ENCODE measurements at places on chromosomes 4 and X.

GRCh38 chrX:5791721-5792120 lies 436.9 kb downstream of the NLGN4X start:
- DNase-seq: no peak

- no peak for DNase-seq
Observed at GRCh38 chr4:187380181-187380581, 615.4 kb upstream of the ZFP42 start.

- no peak for DNase-seq
Observed at GRCh38 chr4:101031971-101032370, 315.4 kb downstream of the PPP3CA start.

- DNase-seq: no peak
Observed at GRCh38 chr4:39825090-39825489, 127.2 kb downstream of the UBE2K start.

- DNase-seq: no peak
Observed at GRCh38 chrX:22373766-22374165, 101.1 kb downstream of the CBLL2 start.

- DNase-seq: no peak
Observed at GRCh38 chrX:21838937-21839333, 482 bp upstream of the MBTPS2 start.

DNA sequence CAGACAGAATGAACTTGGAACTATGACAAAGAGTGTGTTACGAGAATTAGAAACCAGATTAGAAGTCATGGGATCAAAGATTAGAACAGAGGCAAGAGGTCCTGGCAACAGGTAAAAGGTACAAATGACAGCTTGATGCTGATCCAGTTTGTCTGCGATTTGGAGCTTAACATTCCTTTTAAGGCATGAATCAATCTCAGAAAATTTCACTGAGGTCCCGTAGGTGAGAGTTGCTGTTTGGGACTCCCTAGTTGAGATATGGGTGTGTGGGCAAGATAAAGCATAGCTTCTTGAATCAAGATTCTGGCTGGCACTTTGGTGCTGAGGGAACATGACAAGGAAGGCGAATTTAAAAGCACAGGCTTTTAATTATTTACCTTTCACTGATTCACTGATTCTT lies 62.6 kb upstream of the ACSL4 start:
- DNase-seq: no peak

GRCh38 chrX:16491461-16491860 lies 158.5 kb upstream of the S100G start:
- DNase-seq: no peak

- no peak for DNase-seq
Observed at GRCh38 chr4:112637552-112637866, 566 bp downstream of the LARP7 start.

GRCh38 chr4:124167602-124168001 lies 544.9 kb downstream of the ANKRD50 start:
- no peak for DNase-seq

- DNase-seq: no peak
Observed at GRCh38 chr4:8847764-8848163, 23.9 kb downstream of the HMX1 start.

GRCh38 chrX:8366481-8366880 lies 98.1 kb upstream of the VCX3B start:
- no peak for DNase-seq

DNA sequence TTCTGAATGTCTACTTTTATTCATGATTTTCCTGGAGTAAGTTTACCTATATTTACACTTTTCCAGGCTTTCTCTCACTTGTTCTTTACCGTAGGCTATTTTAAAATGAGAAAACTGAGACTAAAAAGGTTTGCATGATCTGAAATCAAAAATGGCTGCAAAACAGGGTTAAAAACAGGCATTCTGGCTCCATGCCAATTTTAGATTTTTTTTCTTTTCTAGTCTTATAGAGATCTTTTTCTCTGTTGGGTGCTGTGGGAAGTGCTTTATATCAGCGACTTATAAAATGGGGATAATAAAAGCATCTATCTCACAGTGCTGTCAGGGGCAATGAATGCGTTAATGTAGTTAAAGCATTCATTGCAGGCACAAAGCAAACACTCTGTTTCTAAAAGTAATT lies 294.8 kb downstream of the PACRGL start:
- no peak for DNase-seq

- no peak for DNase-seq
Observed at GRCh38 chrX:39654952-39655351, 442.8 kb downstream of the BCOR start.

- peak; percentile 21 for DNase-seq
Observed at GRCh38 chrX:51144828-51145442, 187.7 kb upstream of the NUDT10 start.

DNA sequence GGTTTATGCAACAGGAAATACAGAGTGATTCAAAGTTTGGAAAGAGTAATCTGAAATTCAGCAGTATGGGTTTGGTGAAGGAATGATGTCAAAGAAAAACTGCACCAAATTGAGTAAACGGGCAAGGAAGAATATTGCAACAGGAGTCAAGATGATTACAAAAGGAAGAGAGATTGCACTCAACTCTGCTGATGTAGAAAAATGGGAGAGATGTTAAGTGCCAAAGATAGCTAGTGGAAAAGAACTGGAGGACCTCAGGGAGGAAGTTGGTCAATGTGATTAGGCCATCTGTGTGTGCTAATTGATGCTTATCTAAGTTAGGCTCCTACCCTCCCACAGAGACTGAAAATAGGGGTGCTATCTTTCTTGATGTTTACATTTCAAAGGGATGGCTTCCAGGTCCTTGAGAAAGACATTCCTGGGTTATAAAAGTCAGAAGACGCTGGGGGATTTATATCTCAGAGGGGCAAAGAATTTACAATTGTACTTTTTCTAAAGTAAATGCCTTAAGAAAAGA lies 167.4 kb upstream of the FAM47A start:
- no peak for DNase-seq

GRCh38 chr4:88275516-88275915 lies 8.8 kb downstream of the PPM1K start:
- DNase-seq: no peak

DNA sequence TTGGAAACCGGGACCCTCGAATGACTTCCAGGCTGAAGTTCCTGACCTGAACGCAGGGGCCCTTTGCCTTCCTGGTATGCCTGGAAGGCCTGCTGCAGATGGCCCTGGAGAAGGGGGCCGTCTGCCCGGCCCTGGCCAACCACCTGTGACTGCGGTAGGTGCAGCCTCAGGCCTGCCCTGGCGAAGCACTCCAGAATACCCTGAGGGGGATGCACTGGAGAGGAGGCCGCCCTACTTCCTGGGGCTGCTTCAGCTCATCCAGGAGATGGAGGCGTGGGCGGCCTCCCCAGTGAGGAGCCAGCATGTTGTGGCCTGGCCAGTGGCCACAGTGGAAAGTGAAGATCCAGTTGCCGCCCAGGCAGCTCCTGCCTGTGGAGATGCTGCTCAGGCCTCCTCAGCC lies 26.4 kb upstream of the PNMA3 start:
- DNase-seq: no peak

DNA sequence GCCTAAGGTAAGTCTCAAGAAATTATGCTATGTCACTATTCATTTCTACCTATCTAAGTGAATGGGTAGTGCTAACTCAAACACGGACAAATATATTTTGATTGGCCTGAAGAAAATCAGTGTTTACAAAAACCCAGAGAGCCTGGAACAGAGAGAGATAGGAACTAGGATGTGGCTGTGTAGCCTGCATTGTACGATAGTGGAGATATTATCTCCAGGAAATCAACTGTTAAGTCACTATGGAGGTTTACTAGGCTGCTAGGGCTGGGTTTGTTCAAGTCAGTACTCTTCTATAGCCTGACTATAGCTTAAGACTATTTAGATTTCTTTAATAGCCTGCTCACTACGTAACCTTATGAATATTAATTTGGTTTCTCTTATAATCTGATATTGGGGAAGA lies 127.9 kb downstream of the TACR3 start:
- DNase-seq: no peak

DNA sequence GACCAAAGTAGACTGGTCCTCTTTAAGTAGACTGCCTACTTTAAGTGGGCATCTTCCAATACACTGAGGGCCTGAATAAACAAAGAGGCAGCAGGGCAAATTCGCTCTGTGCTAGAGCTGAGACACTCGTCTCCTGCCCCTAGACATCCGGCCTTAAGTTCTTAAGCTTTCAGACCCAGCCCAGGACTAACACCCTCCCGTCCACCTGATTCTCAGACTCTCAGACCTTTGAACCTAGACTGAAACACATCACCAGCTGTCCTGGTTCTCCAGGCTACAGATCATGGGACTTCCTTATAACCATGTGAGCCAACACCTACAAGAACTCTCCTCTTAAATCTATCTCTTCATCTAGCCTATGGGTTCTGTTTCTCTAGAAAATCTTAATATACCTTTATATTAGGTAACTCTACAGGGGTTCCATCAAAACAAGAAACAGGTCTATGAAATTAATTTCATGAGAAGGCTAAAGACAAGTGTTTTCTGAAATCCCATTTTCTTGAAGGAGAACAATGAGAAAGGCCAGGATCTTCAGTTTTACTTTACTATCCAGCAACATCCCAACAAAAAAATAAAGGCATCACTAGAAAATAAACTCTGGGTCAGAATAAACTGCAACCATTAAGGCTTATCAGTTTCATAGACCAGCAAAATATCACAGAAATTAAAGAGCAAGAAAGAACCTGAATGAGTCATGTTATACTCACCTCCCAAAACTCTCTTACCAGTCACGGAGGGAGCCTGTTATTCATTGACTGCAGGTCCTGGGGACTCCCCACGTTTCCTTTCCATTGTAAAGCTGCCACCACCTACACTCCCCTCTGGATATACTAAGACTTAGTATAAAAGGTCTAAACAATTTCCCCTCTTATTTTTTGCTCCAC lies 14.8 kb downstream of the ADGRA3 start:
- DNase-seq: no peak

GRCh38 chr4:168741281-168742173 lies 244.7 kb downstream of the PALLD start:
- no peak for DNase-seq

DNA sequence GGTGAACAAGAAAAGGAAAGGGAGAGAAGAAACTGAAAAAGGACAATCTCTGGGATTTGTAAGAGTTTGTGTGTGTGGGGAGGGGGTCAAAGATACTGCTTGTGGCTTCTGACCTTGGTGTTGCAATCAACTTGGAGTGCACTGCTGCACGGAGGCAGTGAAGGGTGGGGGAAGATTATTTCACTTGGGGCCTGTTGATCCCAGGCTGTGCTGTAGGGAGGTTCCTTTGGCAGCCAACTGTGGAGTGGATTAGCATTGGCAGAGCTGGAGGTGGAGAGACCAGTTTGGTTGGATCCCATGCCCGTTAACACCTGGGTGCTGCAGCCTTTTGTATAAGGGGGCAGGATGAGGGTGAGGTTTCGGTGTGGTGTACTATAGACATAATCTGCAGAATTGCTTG lies 38.2 kb downstream of the AFF1 start:
- no peak for DNase-seq

GRCh38 chr4:124713185-124713592 lies 657 bp upstream of the ANKRD50 start:
- peak; percentile 47 for DNase-seq

DNA sequence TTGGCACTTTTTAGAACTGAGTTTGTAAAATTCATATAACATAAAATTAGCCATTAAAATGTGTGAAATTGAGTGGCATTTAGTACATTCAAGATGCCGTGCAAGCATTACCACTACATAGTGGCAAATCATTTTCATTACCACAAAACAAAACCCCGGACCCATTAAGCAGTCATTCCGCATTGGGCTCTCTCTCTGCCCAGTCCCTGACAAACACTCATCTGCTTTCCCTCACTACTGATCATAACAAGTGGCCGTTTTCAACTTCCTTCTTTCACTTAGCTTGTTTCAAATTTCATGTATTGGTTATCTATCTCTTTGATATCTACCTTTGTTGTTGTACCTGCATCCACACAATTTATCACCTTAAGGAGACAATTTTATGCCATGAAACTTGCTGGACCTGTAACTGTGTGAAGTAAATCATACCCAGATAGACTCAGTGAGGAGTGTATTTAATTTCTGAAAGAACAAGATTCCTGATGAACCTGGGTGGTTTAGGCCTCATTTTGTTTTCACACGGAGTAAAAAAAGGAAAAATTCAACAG lies 202.1 kb downstream of the OR13H1 start:
- no peak for DNase-seq

DNA sequence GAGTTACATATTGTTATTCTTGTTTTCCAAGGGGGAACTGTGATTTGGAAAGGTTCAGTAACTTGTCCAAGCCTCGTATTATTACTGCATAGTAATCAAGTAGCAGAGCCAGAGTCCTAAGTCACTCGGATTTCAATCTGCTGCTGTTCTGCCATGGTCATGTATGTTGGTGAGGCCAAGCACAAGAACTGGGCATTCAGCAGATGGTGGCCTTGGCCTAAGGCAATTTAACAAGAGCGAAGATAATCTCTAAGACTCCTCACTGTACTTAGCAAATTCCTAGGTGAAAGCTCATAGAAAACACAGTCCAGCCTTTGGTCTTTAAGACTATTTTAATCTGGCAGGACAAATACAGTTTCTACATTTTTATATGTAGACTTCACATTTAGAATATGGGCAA lies 64.8 kb downstream of the NDST3 start:
- no peak for DNase-seq

DNA sequence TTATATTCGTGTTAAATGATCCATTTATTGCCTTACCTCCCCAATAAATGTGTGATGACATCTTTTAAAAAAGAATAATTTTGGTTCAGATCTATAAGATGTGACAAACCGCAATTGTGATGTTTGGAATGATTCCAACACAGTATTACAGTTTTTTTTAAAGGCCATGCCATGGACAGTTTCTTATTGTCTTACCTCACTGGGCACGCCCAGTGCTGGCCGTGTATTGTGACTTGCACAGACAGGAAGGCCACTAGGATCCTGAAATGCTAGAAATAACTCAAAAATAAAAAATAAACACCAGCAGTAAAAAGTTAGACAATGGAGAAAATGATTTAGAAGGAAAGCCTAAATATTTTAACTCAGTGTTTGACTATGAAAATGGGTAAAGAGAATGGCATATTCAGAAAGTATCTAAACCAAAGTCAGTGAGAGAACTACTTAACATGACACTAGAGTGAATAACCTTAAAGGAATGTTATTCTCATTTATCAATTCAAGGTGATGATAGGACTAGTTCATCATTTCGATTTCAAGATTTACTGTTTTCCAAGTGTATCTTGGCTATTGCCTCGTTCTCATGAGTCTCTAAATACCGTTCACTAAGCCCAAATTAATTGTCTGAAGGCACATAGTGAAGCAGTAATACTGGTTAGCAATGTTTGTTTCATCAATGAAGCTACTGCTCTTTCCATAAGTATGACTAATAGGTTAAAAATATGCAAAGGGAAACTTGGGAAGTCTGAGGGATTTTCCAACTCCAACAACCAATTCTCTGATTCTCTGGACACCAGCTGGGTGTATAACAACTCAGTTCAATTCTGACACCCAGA lies 46.1 kb upstream of the VEGFC start:
- DNase-seq: no peak

DNA sequence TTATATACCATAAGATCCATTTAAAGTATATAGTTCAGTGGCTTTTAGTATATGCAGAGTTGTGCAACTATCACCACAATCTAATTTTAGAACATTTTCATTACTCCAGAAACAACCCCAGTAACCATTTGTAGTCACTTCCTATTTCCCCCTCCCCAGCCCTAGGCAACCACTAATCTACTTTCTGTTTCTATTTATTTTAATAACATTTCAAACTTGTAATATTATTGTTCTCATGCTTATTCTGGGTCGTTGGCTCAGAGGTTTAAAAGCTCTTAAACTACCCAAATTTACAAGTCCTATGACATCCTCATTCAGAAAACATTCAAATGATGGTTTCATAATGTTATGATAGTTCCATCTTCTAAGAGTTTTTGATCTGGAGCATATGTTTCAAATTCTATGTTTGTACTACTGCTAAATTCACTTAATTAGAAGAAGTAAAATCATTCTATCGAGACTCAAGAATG lies 18.4 kb downstream of the XIAP start:
- DNase-seq: no peak

- DNase-seq: no peak
Observed at GRCh38 chrX:97909245-97909644, 1025.5 kb downstream of the RPA4 start.
